ENCODE measurements at places on chromosomes 4 and X. TPM values are rescaled to one million over a fixed set of nuclear protein-coding genes. Genes with fewer than 3 reads are reported as not detected.

The NLRP2B gene
- not detected for total RNA-seq

The TBC1D9 gene
- 11.1 TPM for total RNA-seq

- DNase-seq = no peak
These were observed 6.4 kb downstream of the ELK1 start for GRCh38 chrX:47643926-47644325.

- DNase-seq = no peak
These were observed 6.8 kb downstream of the RBM47 start for GRCh38 chr4:40622913-40623312.

GRCh38 chr4:2790583-2791517 is 2.0 kb upstream of the SH3BP2 start:
- peak; percentile 72 for DNase-seq

DNA sequence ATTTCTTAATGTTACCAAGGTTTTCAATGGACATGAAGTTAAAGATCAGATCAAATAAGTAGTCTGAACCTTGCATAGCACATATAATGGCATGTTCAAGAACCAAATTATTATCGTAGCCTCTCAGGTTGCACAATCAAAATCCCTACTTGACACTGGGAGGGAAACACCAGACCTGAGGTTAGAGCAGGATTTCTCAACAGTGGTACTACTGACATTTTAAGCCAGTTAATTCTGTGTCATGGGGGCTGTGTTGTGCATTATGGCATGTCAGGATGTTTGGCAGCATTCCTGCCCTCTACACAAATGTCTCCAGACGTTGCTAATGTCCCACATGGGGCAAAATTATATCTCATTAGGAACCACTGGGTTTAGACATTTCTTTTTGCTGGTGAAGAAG is 20.8 kb downstream of the RLIM start:
- DNase-seq = no peak

The PF4V1 gene
- total RNA-seq = not detected

GRCh38 chr4:52317361-52317879 is 266.3 kb downstream of the SPATA18 start:
- DNase-seq = no peak

The AMTN gene
- total RNA-seq = not detected

GRCh38 chrX:22445880-22446279 is 173.2 kb downstream of the CBLL2 start:
- no peak for DNase-seq

The LIMCH1 gene
- total RNA-seq = 294 TPM

GRCh38 chr4:165433529-165433928 is 54.7 kb downstream of the CPE start:
- no peak for DNase-seq

DNA sequence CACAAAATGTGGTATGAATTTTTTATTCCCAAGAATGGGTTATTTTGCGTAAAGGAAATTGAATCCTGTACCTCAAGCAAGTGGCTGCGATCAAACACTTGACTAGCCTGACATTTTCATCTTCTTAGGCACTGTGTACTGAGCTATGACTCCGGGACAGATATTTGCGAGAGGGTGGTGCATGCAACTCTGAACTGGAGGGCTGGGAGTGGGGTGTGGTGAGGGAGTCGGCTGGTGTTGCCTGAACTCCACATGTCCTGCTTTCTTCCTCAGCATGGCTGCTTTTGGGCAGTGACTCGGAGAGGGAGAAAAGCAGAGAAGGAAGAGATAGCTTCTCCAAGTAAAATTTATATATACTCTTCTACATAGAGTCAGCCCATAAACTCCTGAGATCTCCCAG is 68.5 kb upstream of the GATB start:
- no peak for DNase-seq

GRCh38 chr4:155543126-155543765 is 123.4 kb upstream of the GUCY1A1 start:
- no peak for DNase-seq

The NAP1L3 gene
- 0.76 TPM for total RNA-seq

GRCh38 chr4:185013417-185014125 is 4.7 kb upstream of the HELT start:
- DNase-seq = no peak

- DNase-seq = no peak
These were observed 50.1 kb downstream of the RHOH start for GRCh38 chr4:40246938-40247337.

GRCh38 chr4:57370691-57371090 is 260.5 kb upstream of the IGFBP7 start:
- DNase-seq = no peak

The VEGFC gene
- total RNA-seq = 6.0 TPM

DNA sequence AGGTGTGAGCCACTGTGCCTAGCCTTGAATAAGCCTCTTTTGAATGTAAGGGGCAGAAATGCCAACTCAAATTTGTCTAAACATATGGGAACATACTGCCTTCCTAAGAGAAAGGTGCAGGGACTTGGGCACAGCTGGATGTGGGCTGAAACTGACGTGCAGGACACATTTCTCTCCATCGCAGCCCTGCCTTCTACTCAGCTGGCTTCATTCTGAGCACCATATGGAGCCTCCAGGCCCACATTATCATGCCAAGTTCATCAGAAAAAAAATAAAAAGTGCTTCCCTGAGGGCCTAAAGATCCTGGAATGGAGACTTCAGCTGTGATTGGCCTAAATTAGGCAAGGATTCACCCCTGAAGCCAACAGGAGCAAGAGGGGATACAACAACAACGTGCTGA is 386.2 kb downstream of the RAB28 start:
- no peak for DNase-seq

- DNase-seq = no peak
These were observed 34.7 kb downstream of the IRS4 start for GRCh38 chrX:108701633-108702032.

- DNase-seq = no peak
These were observed 188.5 kb upstream of the ANXA3 start for GRCh38 chr4:78363031-78363570.

DNA sequence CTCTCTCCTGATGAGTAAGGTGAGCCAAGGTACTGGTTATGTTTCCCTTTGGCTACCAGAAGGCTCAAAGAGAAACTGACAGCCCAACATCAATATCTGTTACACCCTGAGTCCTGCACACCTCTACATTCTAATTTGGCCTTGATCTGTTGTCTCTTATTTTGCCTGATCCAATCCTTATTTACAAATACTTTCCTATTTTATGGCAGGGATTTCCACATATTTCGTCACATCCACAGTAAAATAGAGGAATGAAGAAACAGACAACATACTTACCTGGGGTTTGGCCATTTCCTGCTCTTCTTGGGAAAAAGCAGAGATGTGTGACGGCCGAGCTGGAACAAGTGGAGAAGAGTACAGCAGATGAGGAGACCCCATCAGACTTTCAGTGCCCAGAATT is 1.5 kb downstream of the ZNF182 start:
- DNase-seq = no peak

The SSX3 gene
- total RNA-seq = not detected

The APLN gene
- 16.8 TPM for total RNA-seq

The MUC7 gene
- not detected for total RNA-seq

- no peak for DNase-seq
These were observed 716.1 kb upstream of the INTU start for GRCh38 chr4:126916626-126917140.

- DNase-seq = no peak
These were observed 22.8 kb upstream of the MAML3 start for GRCh38 chr4:140176735-140177134.

DNA sequence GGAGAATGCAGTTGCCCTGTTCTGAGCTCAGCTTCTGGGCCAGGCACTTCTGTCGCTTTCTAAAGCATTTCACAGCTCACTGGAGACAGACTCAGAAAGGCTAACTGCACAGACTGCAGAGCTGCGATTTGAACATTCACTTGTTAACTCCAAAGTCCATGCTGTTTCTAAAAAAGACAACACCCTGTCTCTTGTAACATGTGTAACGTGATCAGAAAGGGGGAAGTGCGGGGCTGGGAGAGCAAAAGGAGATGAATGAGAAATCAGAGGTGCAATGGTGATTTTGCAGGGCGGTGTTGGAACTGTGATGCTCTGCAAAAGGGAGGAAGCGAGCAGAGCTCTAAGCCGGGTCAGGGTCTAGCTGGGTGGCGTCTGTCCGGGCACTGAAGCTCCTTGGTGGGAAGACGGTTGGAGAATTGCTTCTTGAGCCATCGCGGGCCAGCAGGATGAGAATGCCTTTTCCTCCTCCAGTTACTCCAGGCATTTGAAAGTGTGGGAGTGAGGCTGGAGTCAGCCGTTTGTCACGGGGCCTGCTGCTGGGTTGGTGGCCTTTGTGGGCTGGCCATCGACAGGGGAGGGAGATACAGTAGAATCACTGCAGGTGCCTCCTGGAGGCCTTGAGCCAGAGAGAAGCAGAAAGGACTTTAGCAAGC is 20.3 kb downstream of the TBC1D14 start:
- no peak for DNase-seq

DNA sequence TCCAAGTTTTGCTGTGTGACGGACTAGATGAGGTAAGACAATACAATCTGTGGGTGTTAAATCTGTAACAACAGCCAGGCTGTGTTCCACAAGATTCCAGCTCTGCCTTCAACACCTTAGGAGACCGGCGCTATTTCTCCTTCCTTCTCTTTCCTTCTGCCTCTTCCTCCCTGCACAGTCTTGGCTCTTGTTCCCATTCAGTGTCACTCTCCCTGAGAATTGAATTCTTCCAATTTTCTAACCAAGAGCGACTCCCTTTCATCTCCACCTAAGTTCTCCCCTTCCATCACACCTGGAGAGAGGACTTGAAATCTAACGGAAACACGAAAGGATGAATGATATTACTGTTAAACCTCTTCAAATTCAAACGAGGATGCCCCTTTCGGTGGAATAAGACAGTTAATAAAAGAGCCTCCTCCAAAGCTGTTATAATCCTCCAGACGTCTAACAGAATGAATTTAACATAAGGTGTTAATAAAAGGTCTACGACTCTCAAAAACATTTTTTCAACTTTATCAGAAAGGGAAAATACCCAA is 2.7 kb downstream of the EPHA5 start:
- DNase-seq = no peak

- DNase-seq = no peak
These were observed 344 bp downstream of the OR13H1 start for GRCh38 chrX:131544218-131544617.

- no peak for DNase-seq
These were observed 913 bp upstream of the SMIM10L2A start for GRCh38 chrX:135420831-135421230.

GRCh38 chrX:153878969-153879653 is 6.9 kb downstream of the L1CAM start:
- DNase-seq = no peak

DNA sequence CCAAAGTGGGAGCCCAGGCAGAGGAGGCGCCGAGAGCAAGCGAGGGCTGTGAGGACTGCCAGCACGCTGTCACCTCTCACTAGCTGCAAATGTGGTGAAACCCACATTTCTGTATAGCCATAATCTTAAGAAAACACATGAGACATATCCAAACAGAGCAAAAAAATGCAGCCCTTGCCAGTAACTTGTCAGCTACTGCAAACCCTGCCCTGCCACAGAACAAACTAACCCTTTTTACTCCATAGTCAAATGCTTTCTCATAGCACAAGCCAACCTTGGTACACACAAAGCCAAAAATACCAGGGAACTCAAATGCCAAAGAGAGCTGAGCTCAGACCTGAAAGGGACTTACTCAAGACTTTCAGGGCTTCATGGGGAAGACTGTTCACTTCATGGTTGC is 14.9 kb upstream of the NXF3 start:
- no peak for DNase-seq

DNA sequence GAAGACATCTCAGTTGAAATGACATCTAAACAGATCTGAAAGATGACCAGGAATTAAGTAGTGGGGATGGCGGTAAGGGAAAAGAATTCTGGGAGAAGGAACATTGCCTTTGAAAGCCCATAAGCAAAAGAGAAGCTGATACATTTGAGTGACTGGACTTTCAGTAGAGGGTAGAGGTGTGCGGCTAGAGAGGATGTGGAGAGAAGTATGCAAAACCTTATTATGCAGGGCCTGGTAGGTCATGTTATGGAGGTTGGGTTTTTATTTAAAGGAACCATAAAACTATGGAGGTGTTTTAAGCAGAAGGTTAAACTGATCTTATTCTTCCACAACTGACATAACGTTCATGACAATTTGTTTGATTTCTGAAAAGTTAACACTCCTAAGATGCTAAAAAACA is 36.3 kb downstream of the RPS6KA3 start:
- DNase-seq = no peak

DNA sequence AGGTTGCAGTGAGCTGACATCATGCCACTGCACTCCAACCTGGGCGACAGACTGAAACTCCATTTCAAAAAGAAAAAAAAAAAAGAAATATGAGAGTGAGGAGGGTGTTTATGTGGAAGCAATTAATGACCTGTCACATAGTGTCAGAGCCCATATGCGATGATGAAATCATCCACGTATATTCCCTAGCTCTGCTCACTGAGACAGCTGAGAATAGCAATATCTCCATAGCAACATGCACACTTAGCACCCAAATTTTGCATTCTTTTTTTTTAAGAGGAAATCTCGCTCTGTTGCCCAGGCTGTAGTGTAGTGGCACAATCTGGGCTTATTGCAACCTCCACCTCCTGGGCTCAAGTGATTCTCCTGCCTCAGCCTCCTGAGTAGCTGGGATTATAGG is 31.5 kb upstream of the OPHN1 start:
- DNase-seq = no peak

GRCh38 chrX:56928546-56928945 is 66.8 kb downstream of the SPIN3 start:
- DNase-seq = no peak

The CT47A1 gene
- total RNA-seq = not detected

The LGI2 gene
- total RNA-seq = 3.6 TPM
